ENCODE measurements at places on chromosomes 12 and 14. TPM values are rescaled to one million over a fixed set of nuclear protein-coding genes. Genes with fewer than 3 reads are reported as not detected.

DNA sequence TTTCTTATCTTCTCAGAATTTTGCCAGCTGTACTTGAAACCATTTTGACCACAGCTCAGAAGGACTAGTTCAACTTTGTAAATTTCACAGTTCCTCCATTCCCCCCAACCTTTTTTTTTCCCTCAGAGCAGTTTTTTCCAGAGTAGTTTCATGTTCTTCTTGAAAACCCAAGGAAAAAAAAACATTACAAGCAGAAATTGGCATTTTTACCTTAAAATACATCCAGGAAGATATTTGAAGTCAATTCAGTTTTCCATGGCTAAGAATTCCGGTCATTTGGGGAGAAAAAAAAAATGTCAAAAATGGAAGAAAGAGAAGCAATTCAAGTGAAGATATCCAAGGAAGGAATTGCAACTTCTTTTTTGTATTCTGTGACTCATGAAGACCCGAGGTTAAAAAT is 39.5 kb downstream of the SYNE2 start:
- DNase-seq, result no peak

DNA sequence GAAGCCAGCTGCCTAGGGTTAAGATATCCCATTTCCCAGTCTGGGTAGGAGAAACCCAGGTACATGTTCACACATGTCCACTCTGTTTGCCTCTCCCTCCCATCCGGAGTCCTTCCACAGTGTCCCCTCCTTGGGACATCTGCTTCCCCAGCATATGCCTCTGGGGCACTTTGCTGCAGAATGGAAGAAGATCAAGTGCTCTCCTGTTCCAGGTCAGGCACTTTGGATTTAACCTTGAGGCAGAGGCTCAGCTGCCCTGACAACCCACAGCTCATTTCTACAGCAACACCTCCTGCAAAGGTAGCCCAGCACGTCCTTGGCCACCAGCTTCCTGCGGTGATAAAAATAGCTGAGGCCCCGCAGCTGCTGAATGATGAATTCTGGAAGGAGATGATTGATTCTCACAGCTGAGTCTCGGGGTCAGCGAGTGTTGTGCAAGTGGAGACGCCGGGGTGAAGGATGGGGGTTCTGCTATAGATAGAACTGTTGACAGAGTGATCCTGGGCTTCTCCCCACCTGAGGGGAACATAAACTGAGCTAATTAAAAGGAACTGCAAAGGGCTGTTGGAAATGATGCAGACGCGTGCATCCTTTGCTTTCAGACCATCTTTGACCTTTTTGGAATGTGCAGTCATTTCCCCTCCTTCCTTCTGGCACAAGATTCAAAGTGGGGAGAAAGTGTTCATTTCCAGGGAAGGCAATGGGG is 145.0 kb downstream of the SLC38A6 start:
- DNase-seq, result no peak

The SLC25A47 gene
- total RNA-seq, result not detected

The FANCM gene
- total RNA-seq, result 8.5 TPM

DNA sequence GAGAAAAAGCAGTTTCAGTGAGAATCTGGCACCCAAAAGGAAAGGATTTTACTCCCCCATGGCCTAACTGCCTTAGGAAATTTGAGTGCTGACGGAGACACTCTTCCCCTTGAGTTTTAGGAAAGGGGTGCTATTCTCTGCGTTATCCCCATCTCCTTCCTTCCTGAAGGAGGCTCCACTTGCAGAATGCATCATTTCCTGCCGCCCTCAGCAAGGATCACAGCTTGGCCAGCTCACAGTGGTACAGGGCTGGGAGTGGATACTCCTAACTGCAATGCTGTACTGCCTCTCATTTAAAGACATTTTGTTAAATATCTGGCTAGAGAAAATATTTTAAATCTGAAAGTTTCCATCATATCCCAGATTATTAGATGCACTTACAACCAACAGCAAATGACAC is 33.0 kb downstream of the RDH12 start:
- no peak for DNase-seq

The ANKRD33 gene
- not detected for total RNA-seq

The FGF6 gene
- not detected for total RNA-seq
